ENCODE measurements at places on chromosomes 11 and 22. TPM values are rescaled to one million over a fixed set of nuclear protein-coding genes. Genes with fewer than 3 reads are reported as not detected.

The MFRP gene
- not detected for total RNA-seq

The MMP27 gene
- total RNA-seq, result not detected

The PGGHG gene
- 15.4 TPM for total RNA-seq

The MAJIN gene
- not detected for total RNA-seq

The ALG8 gene
- total RNA-seq, result 4.9 TPM

The GGTLC2 gene
- not detected for total RNA-seq

DNA sequence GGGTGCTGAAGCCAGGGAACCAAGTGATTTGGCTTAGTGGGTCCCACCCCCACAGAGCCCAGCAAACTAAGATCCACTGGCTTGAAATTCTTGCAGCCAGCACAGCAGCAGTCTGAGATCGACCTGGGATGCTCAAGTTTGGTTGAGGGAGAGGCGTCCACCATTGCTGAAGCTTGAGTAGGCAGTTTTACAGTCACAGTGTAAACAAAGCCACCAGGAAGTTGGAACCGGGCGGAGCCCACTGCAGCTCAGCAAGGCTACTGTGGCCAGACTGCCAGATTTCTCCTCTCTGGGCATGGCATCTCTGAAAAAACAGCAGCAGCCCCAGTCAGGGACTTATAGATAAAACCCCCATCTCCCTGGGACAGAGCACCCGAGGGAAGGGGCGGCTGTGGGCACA is 424.1 kb upstream of the TENM4 start:
- H3K27ac ChIP-seq, result no peak overlapping the region
- peak; percentile 63 for DNase-seq
- H3K4me3 ChIP-seq, result no peak overlapping the region
- no peaks in the 10 kb centered on the region for H3K36me3 ChIP-seq
- H3K4me1 ChIP-seq, result no peaks in the 10 kb centered on the region

DNA sequence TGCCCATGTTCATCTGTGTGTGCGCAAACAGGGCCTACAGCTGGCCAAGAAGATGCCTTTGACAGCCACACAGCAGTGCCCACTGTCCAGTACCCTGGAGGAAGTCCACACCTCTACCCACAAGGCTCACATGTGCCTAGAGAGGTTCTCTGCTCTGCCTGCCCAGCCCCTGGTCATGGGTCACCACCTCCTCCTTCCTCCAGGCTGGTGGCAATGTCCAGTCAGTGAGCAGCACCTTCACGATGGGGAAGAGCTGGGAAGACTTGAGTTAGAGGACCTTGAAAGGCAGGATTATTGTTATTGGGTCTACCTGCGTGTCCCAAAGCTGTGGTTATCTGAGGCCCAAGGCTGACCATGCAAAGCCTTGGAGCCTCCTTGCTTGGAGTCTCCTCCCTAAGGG is 28.4 kb upstream of the TTC12 start:
- no peaks in the 10 kb centered on the region for H3K27me3 ChIP-seq
- H3K4me1 ChIP-seq, result no peaks in the 10 kb centered on the region
- H3K27ac ChIP-seq, result no peak overlapping the region
- DNase-seq, result no peak

DNA sequence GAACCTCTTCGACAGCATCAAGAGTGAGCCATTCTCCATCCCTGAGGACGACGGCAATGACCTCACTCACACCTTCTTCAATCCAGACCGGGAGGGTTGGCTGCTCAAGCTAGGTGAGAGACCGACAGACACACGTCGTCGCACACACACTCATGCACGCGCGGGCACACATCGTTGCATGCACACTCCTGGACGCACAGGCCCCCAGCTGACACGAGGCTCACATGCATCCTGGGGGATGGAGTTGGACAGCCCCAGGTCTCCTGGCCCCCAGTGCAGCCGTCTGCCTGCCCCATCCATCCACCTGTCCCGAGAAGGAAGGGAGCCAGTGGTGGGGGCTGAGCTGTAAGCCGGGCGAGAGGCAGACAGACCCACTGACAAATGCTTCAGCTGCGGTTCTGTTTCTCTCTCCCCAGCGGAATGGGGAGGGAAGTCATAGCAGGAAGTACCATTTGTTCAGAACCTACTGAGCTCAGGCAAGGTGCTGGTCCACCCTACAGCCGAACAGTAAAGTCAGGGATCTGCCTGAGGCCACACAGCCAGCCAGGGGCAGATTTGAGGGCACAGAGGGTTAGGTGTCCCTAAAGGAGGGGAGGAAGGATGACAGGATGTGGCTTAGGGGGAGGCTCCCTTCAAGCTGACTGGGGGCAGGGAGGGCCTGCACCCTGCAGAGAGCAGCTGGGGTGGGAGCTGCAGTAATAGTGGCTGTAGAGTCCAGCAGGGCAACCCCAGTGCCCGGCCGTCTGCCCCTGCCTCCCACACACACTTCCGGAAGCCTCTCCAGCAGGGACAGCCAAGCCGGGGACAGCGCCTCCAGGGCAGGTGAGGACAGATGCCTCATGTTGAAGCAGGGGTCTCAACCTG is 27.1 kb downstream of the CYTH4 start:
- DNase-seq, result peak; percentile 45
- no peak overlapping the region for H3K4me3 ChIP-seq
- peaks cover 21% of the 10 kb centered on the region for H3K4me1 ChIP-seq
- peak overlapping the region; percentile 24 for H3K27ac ChIP-seq
- no peaks in the 10 kb centered on the region for H3K36me3 ChIP-seq

GRCh38 chr22:37119872-37120271 is 10.4 kb upstream of the TMPRSS6 start:
- no peaks in the 10 kb centered on the region for H3K27me3 ChIP-seq
- no peak overlapping the region for H3K27ac ChIP-seq
- H3K4me3 ChIP-seq, result no peak overlapping the region
- no peaks in the 10 kb centered on the region for H3K4me1 ChIP-seq

DNA sequence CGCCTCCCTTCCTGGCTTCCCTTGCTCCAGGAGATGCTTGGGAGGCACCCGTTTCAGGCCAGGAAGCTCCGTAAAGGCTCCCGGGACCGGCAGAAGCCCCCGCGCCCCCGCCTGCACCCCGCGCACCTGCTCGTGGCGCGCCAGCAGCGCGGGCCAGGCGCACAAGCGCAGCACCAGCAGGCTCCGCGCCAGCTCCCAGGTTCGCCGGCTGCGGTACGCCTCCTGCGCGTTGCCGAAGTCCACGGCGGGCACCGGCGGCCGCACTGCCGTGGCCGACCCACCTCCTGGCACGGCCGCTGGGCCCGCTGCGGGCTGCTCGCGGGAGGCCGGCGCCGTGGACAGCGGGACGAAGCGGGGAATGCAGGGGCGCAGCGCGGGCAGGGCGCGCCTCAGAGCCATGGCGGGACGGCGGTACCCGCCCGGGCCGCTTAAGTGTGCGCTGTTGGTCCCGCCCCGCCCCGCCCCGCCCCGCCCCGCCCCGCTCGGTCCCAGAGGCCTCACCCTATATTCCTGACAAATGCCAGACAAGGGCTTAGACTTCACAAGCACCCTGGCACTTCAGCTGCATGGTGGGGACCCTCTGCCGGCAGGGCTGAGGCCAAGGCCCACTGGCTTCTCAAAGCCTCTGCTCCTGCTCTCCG is at the start of gene PRODH:
PRODH (minus strand) TSS at position 405 of the 641 bp plus-strand sequence; CDS start at position 399, 6 bp downstream.
- H3K4me1 ChIP-seq, result no peaks in the 10 kb centered on the region
- H3K27ac ChIP-seq, result no peak within 1 kb of the TSS
- H3K27me3 ChIP-seq, result no peaks in the 10 kb centered on the region
- H3K36me3 ChIP-seq, result no peaks in the 10 kb centered on the region

DNA sequence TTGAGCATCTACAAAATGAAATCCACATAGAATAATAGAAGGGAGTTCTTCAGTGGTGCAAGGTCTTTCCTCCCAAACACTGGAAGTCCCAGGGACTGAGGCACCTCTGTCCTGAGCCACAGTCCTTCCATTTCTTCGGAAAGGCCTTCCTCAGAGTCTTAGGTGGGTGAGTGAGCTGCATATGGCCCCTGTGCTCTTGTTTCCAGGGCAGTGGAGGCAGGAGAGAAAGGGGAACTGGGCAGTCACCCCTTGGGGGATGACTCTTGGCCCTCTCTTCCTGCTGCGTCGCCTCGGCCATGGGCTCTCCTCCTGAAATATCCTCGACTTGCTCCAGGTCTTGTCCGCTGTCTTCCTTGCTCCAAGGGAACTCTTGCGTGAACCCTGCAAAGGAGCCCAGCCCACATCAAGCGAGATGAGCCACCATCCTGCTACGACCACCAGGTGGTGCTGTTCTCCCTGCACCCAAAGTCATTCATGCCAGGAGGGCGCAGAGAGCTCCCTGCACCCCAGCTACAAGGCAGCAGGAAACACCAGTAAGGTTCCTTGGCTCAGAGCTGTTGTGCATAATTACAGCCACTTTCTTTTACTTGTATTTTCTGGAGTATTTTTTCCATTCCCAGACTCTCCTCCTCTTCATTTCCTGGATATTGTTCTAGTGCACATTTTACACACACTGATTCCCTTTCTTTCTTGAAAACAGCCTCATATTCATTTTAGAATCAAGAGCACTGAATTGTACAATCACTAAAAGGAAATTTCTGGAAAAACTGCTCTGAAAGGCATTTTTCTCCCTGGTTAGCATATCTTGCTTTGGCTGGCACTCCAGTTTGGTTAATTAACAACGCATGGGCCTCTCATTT is 397.8 kb downstream of the OPCML start:
- H3K27ac ChIP-seq, result no peak overlapping the region
- peak; percentile 50 for DNase-seq
- no peak overlapping the region for H3K4me3 ChIP-seq
- H3K27me3 ChIP-seq, result peaks cover 6% of the 10 kb centered on the region

GRCh38 chr11:128686745-128687177 is 7.1 kb upstream of the FLI1 start:
- H3K36me3 ChIP-seq, result no peaks in the 10 kb centered on the region
- no peak overlapping the region for H3K4me3 ChIP-seq
- no peak overlapping the region for H3K27ac ChIP-seq

DNA sequence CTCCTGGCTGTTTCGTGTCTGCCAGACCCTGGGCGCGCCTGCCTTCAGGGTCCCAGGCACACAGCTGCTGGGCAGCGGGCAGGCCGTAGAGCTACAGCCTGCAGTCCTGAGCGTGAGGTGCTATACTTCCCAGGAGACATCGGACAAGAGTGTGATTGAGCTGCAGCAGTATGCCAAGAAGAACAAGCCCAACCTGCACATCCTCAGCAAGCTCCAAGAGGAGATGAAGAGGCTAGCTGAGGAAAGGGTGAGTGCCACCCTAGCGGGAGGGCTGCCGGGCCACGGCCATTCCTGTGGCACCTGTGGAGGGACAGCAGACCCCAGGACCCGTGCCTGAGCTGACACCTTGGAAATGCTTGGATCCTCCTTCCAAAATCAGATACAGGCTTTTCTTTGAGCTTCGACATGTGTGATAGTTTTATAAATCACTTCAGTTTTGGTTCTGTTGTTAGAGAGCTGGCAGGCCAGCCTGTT is 7.1 kb upstream of the RANBP1 start:
- no peak for DNase-seq
- H3K4me1 ChIP-seq, result no peaks in the 10 kb centered on the region
- H3K36me3 ChIP-seq, result no peaks in the 10 kb centered on the region
- no peak overlapping the region for H3K4me3 ChIP-seq
- no peak overlapping the region for H3K27ac ChIP-seq
- H3K27me3 ChIP-seq, result no peaks in the 10 kb centered on the region

DNA sequence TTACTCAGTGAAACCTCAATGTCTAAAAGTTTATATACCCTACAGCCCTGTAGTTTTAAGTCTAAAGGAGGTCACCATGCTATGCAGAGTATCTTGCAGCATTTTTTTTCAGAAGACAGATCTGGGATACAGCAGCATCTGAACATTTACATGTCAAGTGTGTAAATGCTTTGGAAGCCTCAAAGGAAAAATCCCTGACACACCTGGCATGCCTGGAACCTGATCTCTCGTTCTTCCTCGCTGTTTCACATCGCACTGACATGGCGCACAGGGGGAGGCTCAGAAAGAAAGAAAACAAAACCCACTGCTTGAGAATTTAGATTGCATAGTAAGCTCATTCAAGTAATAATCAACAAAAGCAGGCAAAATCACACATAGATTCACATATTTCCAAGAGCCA is 31.0 kb downstream of the PAX6 start:
- H3K4me1 ChIP-seq, result no peaks in the 10 kb centered on the region
- H3K27me3 ChIP-seq, result no peaks in the 10 kb centered on the region
- H3K36me3 ChIP-seq, result no peaks in the 10 kb centered on the region
- no peak overlapping the region for H3K4me3 ChIP-seq
- no peak for DNase-seq

DNA sequence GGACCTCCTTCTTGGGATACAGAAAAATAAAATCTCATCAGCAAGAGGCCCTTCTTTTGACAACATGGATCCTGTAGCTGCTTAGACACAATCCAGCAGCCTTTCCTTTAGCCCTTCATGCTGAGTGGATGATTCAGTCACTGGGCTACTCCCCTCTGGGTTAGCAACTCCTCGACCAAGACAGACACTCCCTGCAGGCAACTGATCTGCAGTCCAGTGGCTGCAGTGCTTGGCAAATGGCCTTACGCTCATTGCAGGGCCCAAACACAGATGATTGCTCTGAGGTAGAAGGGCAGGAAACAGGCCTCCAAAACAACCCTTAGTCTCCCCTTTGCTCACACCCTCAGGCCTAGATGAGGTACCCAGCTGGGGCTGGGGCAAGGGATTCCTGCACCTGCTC is 73.2 kb upstream of the OPCML start:
- no peaks in the 10 kb centered on the region for H3K4me1 ChIP-seq
- H3K4me3 ChIP-seq, result no peak overlapping the region
- H3K27me3 ChIP-seq, result no peaks in the 10 kb centered on the region
- DNase-seq, result no peak
- H3K36me3 ChIP-seq, result no peaks in the 10 kb centered on the region

GRCh38 chr22:40094485-40094884 is 83.2 kb upstream of the TNRC6B start:
- H3K27me3 ChIP-seq, result no peaks in the 10 kb centered on the region
- H3K36me3 ChIP-seq, result no peaks in the 10 kb centered on the region
- H3K4me1 ChIP-seq, result no peaks in the 10 kb centered on the region
- DNase-seq, result no peak

DNA sequence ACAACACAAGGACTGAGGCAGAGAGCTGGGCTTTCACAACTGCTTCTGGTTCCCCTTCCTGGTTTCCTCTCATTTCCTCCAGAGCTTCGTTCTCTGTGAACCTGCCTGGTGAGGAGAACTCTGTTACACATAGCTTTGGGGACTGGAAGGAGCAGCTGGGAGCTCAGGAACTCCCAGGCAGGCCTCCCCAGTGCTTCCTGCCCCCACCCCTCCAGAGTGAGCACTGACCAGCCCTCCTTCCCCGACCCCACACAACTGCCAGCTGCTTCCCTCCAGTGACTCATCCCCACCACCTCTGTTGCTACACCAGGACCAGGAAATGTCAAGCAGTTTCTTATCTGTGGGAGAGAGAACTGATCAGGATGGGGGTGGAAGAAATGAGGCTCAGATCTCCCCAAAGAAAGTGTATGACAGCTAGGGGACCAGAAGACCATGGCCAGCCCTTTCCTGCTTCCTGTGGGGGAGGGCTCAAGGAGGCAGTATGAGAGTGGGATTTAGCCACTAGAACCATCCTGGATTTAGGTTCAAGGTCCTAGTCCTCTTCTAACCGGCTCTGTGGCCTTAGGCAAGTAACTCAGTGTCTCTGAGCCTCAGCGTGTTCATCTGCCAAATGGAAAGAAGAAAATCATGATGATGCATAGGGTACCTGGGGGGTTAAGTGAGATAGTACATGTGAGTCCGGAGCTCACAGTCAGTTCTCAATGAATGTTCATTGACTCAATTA is 4.5 kb upstream of the TP53I11 start:
- H3K27me3 ChIP-seq, result no peaks in the 10 kb centered on the region
- peaks cover 70% of the 10 kb centered on the region for H3K4me1 ChIP-seq
- no peak overlapping the region for H3K4me3 ChIP-seq
- DNase-seq, result peak; percentile 66
- H3K27ac ChIP-seq, result peak overlapping the region; percentile 63

All from transverse colon (tissue), 4 donors.